ENCODE measurements at places on chromosomes 7 and 10.

DNA sequence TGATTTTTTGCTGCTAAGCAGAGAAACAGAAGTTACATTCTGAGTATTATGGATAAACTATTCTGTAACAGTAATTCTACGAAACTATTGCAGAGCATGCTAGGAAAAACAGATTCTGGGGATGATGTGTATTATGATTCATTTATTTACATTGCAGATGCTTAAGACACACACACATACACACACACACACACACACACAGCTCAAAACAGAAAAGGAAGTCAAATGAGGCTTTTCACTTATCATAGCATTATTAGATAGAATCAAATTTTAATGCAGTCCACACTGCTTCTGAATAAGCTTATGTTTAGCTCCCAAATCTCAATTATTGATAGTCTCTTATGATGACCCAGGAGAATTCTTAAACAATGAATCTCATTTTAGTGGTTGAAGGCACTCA, 307.2 kb downstream of the HGF start:
- no peak for DNase-seq

GRCh38 chr7:47444376-47445098, 137.4 kb downstream of the TNS3 start:
- DNase-seq: no peak

- no peak for DNase-seq
Observed at GRCh38 chr10:121152935-121153334, 301.8 kb downstream of the WDR11 start.

- DNase-seq: no peak
Observed at GRCh38 chr7:81366546-81366945, 403.3 kb downstream of the HGF start.

DNA sequence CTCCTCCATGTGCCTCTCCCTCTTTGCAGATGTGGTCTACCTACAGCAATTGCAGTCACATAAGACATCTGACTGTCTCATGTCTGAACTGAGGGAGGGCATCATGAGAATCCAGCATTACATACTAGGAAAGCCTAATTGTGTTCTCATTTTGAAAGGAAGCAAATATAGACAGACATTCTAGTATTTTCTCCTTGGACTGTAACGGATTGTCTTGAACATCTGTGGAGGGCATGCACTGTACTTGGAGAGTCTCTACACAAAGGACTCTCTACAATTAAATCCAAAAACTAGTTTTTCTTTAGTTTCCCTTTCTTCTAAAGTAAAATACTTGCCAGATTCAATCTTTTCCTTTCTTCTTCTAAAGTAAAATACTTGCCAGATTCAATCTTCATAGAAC, 34.7 kb upstream of the TRIL start:
- DNase-seq: no peak

DNA sequence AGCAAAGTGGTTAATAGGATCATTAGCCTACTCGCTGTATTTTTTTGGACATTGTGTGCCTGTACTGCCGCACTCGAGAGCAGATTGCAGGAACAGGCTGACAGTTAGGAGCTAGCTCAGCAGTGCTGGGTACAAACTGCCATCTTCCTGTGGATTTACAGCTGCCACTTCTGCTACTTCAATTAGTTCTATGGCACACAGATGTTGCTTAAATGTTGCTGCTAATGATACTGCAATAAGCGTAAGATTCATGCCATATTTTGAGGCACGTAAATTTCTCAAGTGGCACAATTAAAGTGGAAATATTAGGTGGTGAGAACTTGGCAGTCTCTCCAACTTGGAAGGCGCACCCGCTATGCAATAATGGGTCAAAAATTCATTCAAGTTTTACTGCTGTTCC, 171.9 kb downstream of the EBF3 start:
- no peak for DNase-seq

- DNase-seq: no peak
Observed at GRCh38 chr7:99733003-99733402, 2.0 kb downstream of the CYP3A7 start.

DNA sequence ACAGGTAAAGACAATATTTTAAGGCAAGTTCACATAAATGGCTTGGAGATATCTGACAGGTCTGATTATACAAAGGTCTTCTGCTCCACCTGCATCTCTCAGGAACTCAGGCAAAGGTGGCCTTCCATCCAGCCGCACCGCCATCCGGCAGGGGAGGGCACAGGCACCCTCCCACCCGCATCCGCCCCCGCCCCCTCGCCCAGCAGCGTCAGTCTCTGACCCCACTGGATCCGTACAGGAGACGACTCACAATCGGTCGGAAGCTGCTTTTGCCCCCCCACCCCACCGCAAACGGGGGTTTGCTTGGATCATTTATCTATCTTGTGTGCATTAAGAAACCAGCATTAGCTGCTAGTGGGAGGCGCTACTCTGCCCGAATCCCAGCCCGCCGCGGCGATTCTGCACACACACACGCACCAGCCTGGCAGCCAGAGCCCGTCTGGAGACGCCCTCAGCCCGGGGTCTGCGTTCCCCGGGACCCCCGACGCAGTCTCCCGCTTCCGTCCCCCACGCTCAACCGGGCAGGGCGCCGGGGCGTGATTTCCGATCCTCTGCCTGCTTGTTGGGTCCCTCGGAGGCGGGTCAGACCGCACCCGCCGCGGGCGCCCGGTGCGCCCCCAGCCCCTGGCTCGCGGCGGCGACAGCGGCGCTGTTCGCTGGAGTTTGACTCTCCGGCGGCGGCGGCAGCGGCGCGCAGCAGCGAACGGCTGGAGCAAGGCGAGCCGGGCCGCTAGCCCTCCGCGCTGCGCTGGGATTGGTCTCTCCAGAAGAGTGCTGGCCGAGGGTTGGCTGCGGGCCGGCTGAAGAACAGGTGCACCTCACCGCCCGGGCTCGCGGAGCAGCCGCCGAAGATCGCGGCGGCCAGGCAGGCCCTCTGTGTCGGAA, 820 bp upstream of the NRG3 start:
- DNase-seq: no peak

- DNase-seq: no peak
Observed at GRCh38 chr10:101646364-101646763, 48.6 kb downstream of the FBXW4 start.

DNA sequence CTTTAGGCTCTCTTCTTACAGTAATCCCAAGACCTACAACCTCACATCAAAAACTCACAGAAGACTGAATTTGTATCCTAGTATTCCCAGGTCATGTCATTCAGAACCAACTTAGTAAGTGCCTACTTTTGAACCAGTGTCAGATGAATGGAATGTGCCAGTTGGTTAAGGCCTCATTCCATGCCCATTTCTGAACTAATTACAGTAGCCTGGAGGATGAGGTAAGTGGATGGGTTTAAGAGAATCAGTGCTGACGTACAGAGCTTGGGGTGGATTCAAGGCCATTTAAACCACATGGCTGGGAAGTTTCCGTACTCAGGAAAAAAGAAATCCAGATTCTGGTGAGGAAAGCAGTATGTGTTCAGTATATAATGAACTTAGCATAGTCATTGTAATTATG, 21.9 kb upstream of the FOXP2 start:
- no peak for DNase-seq

DNA sequence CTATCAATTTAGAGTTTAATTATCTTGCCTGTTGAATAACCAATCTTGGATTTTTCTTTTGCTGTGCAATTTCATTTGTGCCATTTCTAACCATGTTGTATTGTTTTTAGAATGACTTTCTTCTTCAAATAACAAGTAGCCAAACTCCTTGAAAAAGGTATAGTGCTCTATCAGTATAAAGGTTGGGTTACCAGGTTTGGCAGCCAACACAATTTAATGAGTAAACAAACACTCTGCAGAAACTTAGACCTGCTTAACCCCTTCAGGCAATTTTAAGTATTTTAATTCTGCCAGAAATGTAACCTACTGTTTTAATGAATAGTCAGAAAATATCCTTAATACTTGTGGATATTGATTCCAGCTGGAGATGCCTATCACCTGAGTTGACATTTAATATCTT, 299.8 kb downstream of the ARL4A start:
- no peak for DNase-seq
